ENCODE measurements at places on chromosomes 12 and 14.

GRCh38 chr14:44108601-44109000, 398.5 kb downstream of the FSCB start:
- no peak for DNase-seq

GRCh38 chr12:116943419-116944372, 32.9 kb downstream of the FBXW8 start:
- DNase-seq = no peak

GRCh38 chr12:51371295-51371953, 19.8 kb downstream of the GALNT6 start:
- DNase-seq = peak; percentile 96

DNA sequence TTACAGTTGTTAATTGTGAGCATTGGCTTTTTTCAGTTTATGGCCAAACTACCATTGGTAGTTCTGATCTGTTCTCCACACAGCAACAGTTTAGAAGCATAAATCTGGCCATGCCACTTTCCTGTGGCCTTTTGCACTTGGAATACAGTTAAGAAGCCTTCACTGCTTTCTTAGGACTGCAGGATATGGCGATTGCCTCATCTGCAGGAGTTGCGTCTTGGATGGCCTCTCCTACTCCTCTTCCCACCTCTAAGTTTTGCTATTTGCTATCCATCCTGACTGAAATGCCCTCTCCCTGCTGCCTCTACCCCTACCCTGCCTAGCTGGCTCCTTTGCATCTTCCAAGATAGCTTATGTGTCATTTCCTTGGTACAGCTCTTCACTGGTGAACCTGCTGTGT, 12.8 kb upstream of the BMAL2 start:
- DNase-seq = peak; percentile 54

DNA sequence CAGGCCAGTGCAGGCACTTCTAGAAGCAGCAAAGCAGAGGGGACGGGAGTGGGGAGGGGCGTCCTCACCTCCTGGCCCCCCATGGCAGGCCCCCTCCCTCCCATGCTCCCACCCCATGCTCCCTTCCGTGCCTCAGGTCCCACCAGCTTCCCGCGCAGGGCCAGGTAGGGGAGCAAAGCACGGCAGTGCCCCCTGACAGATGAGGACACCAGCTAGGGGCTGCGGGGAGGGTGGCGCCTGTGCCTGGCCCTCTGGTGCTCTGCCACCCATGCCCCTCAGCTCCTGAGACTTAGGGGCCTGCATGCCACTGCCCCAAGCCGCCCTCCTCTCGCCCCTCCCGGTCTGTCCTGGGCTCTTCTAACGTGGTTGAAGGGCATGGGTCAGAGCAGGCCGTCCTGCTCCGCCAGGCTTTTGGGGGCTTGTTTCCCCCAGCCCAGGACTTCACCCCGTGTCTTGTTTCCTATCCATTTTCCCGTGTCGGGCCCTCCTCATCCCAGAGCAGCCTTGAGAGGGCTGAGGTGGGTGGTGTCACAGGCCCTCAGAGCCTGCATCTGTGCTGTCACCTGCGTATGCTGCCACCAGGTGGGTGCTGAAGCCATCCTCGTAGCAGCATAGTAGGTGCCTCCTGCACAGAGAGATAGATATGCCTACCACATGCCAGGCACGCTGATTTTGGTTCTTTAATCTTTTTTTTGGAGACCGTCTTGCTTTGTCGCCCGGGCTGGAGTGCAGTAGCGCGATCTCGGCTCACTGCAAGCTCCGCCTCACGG, 10.2 kb downstream of the TRMT61A start:
- DNase-seq = no peak

DNA sequence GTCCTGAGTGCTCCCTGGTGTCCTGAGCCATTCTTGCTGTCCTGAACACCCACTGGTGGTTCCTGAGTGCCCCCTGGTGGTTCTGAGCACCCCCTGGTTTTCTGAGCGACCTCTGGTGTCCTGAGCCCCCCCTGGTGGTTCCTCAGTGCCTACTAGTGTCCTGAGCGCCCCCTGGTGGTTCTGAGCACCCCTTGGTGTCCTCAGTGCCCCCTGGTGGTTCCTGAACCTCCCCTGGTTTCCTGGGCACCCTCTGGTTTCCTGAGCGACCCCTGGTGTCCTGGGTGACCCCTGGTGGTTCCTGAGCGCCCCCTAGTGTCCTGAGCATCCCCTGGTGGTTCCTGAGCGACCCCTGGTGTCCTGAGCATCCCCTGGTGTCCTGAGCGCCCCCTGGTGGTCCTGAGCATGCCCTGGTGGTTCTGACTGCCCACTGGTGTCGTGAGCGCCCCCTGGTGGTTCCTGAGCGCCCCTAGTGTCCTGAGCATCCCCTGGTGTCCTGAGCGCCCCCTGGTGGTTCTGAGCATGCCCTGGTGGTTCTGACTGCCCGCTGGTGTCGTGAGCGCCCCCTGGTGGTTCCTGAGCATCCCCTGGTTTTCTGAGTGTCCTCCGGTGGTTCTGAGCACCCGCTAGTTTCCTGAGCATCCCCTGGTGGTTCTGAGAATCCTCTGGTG, 473.1 kb downstream of the TMEM121 start:
- peak; percentile 72 for DNase-seq

GRCh38 chr12:94435511-94435927, 24.1 kb downstream of the CEP83 start:
- peak; percentile 70 for DNase-seq

- no peak for DNase-seq
These were observed 274.4 kb downstream of the FBXL14 start for GRCh38 chr12:1320021-1320420.

DNA sequence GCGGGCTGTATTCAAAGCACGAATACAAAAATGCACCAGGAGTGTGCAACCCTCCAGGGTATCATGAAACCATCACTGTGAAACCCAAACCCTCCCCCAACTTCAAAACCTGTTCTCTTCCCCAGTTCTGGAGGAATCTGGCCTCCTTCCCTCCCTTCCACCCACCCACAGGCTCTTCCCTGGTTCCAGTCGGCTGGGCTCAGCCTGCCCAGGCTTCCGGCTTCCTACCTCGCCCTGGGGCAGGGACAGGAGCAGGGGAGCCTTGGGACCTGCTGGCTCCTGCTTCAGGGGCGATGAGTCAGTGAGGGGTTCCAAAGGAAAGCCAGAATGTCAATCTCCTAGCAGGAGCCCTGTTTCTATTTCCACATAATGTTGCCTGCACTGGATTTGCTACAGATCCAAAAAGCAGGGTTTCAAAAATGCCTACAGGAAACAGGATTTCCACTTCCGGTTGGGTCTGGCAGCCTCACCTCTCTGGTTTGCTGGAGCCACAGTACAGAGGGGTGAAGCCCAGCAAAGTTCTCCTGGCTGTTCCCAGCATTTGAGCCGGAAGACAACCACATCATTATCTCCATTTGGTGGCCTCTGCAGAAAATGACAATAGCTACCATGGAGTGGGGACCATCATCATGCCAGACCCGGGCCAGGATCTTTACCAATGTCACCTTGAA, 278.3 kb downstream of the DPF3 start:
- peak; percentile 40 for DNase-seq

GRCh38 chr14:100558966-100559365, 28.3 kb downstream of the BEGAIN start:
- no peak for DNase-seq

- no peak for DNase-seq
These were observed 77.7 kb downstream of the RBM19 start for GRCh38 chr12:113888435-113888834.

- DNase-seq = peak; percentile 88
These were observed 7.1 kb upstream of the PNMA1 start for GRCh38 chr14:73721101-73721821.

DNA sequence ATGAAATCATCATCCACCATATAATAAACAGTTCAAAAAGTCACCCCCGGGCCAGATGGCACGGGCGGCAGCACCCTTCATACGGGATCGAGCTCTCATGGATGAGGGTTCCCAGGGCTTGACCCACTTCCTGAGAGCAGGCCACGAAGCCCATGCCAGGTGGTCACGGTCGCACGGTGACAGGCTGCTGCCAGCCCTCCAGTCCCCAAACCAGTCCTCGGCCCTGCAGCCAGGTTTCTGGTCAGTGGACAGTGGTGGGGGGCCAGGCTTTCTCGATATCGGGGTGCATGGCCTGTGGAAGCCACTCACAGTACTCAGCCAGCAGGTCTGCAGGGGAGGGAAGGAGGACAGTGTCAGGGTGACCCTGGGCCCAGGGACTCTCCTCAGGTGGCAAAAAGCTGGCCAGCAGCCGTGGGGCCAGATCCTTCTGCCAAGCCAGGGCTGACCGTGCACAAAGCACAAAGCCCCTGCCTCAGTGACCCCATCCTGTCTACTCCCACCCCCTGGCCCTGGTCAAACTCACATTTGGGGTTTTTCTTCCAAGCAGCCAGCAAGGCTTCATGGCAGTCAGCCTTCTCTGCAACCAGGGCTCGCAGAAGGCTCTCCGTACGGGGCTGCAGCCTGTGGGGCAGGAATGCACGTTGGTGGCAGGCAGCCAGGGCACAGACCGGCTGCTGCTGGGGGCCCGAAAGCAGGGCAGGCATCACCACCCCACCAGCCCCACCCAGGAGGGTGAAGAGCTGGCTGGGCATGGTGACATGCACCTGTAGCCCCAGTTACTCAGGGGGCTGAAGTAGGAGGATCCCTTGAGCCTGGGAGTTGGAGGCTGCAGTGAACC, 33.3 kb upstream of the UBC start:
- no peak for DNase-seq

DNA sequence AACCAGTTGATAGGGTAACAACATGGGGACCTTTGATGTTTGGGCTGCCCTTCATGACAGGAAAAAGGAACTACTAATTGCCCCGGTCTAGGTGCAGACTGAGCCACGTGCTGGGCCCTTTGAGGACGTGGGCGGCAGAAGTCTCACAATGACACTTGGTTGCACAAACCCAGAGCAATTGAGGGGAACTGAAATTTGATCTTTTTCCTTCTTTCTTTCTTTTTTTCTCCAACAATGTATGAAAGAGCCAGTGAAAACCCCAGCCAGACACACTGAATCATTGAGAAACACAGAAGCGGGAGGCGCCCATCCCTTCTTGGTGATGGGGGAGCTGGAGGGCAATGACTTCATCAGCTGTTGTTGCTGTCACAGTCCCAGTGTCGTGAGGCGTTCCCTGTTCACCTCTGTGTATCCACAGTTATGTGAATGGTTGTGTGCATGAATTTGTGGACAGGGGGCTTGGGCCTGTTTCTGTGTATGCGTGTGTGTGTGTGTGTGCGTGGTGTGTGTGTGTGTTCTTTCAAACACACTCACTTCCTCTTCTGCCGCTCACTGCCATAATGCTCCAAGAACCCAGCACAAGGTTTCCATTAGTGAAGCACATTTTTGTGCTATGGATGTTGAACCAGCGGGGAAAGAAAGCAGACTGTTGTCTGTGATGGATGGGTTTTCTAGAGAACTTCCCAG, 137.5 kb upstream of the CCND2 start:
- DNase-seq = no peak

GRCh38 chr14:23537351-23538049, 14.1 kb downstream of the ZFHX2 start:
- peak; percentile 90 for DNase-seq

GRCh38 chr12:79397609-79398008, 293.2 kb downstream of the PAWR start:
- no peak for DNase-seq

- DNase-seq = no peak
These were observed 351.6 kb downstream of the SEC23A start for GRCh38 chr14:38751459-38751858.

- no peak for DNase-seq
These were observed 56.4 kb upstream of the PZP start for GRCh38 chr12:9264546-9264945.

DNA sequence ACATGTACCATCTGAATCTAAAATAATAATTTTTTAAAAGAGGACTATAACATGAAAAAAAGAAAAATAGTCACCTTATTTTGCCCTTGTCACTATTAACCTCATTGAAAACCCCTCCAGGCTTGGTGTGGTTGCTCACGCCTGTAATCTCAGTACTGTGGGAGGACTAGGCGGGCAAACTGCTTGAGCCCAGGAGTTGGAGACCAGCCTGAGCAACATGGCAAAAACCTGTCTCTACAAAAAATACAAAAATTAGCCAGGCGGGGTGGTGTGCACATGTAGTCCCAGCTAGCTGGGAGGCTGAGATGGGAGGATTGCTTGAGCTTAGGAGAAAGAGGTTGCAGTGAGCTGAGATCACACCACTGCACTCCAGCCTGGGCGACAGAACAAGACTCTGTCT, 126.3 kb upstream of the KRAS start:
- DNase-seq = peak; percentile 26

DNA sequence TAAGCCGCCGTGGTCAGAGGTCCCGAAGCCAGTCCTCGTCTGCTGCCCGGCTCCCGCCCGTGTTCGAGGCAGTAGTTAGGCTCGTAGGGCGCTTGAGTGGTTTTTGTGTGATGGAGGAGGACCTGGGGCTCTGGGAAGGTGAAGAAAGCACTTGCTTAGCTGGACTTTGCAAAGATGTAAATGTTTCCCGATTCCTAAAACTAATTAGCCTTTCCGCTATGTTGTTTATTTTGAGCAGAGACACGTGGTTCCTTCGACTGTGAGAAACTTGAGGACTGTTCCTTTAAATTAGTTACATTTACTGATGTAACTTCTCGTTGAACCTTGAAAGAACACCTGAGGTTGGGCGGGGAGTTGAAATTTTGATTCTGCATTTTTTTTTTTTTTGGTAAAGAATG, 33.9 kb downstream of the MIA2 start:
- no peak for DNase-seq

DNA sequence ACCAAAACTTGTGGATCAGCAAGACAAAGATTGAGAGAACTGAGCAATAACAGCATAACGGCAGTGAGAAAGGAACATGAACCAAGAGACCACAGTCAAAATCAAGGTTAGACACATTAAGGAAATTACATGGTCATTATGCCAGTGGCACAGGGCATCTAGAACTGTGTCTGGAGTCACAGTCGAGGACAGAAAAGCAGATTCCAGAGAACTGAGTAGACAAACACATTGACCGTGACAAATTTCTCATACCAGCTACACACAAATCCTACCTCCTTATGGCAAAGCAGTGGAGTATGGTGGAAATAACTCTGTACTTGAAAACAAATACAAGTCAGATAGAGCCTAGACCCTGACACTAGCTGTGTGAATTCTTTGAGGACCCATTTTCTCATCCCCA, 367.3 kb downstream of the DUSP6 start:
- no peak for DNase-seq

DNA sequence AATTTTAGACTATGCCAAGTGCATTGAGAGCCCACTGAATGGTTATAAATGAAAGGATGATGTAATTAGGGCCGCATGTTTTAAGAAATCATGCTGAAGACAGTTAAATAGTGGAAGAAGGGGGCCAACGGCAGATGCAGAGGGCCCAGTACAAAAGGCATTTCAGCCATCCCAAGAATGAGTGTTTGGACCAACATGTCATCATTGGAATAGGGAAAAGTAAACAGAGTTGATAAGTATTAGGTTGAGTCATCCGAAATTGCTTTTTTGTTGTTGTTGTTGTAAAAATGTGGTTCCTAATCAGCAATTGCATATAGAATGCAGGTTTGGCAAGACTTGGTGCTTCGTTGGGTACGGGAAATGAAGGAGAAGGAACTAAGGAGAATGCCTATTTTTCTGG, 29.5 kb downstream of the BMP4 start:
- DNase-seq = no peak

DNA sequence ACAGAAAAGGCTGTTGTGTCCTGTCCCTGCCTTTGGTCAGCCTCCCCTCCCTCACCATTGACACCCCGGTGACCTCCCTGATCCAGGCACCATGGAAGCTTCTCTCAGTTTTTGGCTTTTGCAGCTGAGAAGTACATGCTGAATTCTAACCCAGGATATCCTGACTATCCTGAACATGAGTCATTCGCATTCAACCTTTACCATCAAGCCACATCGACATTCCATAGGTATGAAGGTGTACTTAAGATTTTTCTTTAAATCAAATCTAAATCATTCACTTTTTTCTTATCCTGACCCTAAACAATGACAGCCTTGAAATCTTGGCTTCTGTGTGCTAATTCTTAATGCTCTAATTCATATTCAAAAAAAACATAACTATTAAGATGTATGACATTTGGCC, 8.7 kb upstream of the KRT78 start:
- no peak for DNase-seq
